Large intestine (tissue), 12 donors: ENCODE measurements at places on chromosomes 7 and 10. TPM values are rescaled to one million over a fixed set of nuclear protein-coding genes. Genes with fewer than 3 reads are reported as not detected.

PIK3AP1 gene
- polyA plus RNA-seq, result 5.7 TPM

STEAP4 gene
- polyA plus RNA-seq, result 0.30 TPM

SLC18A3 gene
- 3.5 TPM for polyA plus RNA-seq

DNA sequence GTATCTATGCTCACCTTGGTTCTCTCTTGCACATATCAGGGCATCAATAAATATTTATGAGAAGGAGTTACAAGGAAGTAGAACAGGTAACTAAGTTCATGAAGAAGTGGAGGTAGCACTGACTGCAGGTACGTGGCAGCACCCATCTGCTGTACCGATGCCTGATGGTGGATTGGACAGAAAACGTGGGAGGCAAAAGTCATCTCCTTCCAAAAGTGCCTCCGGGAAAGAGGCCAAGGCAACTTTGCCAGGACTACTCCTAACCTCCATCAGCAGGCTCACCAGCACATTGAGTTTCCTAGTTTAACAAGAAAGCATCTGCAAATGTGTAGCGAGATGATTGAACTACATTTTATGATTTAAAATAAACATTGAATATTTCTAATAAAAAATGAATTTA, 248.8 kb downstream of the ANKRD7 start:
- DNase-seq, result no peak
- no peak overlapping the region for H3K4me3 ChIP-seq
- H3K27me3 ChIP-seq, result no peaks in the 10 kb centered on the region
- H3K27ac ChIP-seq, result no peak overlapping the region
- no peaks in the 10 kb centered on the region for H3K36me3 ChIP-seq

GRCh38 chr10:3502673-3503072, 282.3 kb downstream of the KLF6 start:
- peaks cover 5% of the 10 kb centered on the region for H3K27me3 ChIP-seq
- no peak overlapping the region for H3K27ac ChIP-seq
- no peaks in the 10 kb centered on the region for H3K36me3 ChIP-seq
- no peak overlapping the region for H3K4me3 ChIP-seq

GRCh38 chr10:60479305-60480020, 89.8 kb upstream of the ANK3 start:
- no peaks in the 10 kb centered on the region for H3K27me3 ChIP-seq
- no peak overlapping the region for H3K4me3 ChIP-seq
- no peaks in the 10 kb centered on the region for H3K36me3 ChIP-seq
- no peak for DNase-seq

DNA sequence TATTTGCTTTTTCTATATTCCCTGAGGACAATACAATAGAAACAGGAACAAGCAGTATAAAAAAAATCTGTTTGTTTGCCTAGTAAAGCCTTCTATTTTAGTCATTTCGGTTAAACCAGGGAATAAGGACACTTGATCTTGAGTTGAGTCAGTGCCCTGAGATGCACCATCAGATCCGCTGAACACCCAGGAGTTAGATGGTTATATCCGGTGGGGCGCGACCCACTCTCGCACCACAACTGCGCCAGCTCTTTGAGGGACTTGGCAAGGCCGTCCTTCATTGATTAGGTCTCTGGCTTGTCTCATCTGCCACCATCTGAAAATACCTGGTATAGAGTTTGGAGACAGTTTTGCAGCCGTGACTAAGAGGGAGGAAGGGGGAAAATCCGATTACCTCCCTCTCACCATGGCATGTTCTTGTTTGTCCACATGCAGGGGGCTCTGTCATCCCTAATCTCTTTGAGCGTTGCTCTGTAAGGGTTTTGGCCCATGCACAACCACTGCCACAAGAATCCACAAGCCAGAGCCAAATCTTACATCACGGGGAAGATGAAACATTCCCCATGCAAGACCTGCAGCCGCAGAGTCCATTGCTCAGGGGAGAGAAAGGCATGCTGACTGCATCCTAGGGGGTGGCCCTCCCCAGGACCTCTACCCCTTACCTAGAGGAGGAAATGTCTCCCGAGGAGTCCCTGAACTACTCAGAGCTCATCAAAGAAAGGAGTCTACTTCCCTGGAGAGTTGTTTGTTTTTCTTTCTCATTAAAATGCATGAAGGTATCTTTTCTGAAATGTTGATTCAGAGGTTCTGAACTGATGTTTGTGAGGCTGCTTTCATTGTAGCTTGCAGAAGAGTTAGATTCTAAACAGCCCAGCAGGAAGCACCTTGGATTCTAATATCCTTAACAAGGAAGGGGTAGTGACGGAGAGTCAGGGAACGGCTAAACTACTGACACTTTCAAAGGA, 101.6 kb upstream of the FAM171A1 start:
- H3K4me1 ChIP-seq, result no peaks in the 10 kb centered on the region
- no peak overlapping the region for H3K4me3 ChIP-seq
- H3K27ac ChIP-seq, result no peak overlapping the region

DNA sequence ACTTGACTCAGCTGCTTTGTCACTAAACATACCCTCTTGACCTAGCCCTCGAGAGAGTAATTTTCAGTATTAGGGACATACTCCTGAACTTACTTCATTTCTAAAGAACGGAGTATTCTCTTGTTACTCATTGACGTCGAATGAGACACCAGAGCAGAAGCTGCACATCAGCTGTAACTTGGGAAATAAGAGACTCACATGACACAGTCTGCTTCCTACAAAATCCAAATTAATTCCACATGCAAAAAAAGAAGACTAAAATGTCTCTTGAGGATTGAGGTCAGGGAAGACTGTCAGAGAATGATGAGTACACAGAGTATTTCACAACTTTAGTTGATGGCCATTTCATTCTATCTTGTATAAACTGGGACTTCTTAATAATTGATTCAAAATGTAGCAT, 114.7 kb upstream of the EGFR start:
- H3K36me3 ChIP-seq, result no peaks in the 10 kb centered on the region
- no peak overlapping the region for H3K27ac ChIP-seq
- no peaks in the 10 kb centered on the region for H3K27me3 ChIP-seq
- no peak overlapping the region for H3K4me3 ChIP-seq
- DNase-seq, result no peak
